CD8-positive, alpha-beta memory T cell (primary cell): ENCODE measurements at places on chromosomes 6 and 20.
A peak's percentile ranks its signal among the peaks of the same experiment; 100 is the strongest.

GRCh38 chr6:74410630-74411029 is 714.6 kb downstream of the CD109 start:
- DNase-seq = no peak

DNA sequence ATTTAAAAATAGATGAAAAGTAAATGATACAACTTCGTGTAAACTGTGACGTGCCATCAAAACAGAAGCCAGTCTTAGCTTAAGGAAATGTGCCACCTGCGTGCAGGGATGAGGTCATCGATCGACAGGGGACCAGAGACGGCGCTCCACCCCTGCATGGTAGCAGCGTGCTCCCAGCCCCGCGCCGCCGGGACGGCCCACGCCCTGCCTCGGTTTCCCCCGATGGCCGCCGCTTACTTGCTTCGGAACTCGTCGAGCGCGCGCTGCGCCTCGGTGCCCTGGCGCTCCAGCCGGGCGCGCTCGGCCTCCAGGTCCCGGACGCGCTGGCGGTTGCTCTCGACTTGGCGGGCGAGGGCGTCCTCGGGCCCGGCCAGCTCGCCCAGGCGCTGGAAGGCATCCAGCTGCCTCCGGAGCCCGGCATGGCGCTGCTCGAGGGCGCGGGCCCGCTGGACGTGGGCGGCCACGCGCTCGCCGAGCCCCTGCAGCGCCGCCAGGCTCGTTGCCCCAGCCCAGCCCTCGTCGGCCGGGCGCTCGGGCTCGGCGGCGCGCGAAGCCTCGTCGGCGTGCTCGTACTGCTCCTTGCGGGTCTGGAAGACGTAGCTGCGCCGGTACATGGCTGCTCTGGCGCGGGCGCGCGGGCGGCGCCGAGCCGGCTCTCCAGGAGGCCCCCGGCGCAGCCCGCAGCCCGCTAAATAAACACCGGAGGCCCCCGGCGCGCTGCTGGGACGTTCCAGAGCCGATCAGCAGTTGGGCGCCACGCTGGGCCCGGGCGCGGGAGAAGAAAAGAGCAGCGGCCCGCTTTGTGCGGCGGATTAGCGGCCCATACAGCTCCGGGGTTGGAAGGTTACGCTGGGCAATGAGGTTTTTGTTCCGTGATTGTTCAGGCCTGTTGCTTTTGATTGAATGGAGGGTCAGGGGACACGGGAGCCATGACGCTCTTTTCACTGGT is at the start of gene BFSP1:
BFSP1 (minus strand) TSS at position 664 of the 949 bp plus-strand sequence; CDS start at position 614, 50 bp downstream.
- peak; percentile 31 for DNase-seq

DNA sequence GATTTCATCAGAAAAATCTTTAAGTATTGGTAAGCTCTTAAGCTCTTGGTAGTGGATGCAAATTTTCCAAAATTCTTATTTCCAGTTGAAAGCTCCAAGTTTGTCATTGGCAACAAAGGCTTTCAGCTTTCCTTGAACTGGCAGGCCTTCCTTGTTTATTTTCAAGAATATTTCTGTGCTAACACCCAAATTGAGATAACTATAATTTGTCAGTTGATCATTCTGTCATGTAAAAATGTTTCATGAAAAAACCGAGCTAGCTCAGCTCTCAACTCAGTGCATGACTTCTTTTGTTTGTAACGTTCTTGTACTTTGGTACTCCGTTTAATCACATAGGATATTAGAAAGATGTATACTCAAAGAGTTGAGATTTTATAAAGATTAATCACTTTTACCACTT is 38.9 kb upstream of the CALHM6 start:
- DNase-seq = no peak

DNA sequence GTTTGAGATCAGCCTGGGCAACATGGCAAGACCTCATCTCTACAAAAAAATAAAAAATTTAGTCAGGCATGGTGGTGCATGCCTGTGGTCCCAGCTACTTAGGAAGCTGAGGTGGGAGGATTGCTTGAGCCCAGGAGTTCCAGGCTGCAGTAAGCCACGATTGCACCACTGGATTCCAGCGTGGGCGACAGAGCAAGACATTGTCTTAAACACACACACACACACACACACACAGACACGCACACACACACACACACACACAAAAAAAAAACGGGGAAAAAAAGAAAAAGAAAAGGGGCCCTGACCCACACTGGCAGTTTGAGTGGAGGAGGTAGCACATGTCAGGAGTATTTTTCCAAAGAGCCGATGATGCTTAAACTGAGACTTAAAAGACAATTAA is 122.2 kb downstream of the AFG1L start:
- DNase-seq = no peak

- no peak for DNase-seq
These were observed 754.5 kb downstream of the PTPRT start for GRCh38 chr20:42435230-42435629.

- DNase-seq = no peak
These were observed 975 bp upstream of the TFAP2A start for GRCh38 chr6:10415617-10416480.

DNA sequence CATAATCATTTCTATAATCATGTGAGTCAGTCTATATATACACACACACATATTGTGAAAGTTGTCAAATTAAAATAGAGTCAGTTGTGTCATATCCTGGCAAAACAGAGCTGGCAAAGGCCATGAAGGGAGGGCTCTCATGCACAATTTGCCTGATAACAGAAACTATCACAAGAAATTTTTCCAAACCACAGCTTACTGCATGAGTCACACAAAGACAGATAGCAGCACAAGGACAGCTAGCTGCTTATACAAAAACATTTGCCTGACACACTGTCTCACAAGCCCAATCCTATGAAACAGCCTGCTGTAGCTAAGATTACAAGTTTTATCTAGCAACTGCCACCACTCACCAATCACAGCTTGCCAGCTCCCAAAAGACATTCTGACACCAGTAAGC is 848.5 kb upstream of the MAN1A1 start:
- DNase-seq = no peak
